ENCODE measurements at places on chromosomes 16 and 17.
A peak's percentile ranks its signal among the peaks of the same experiment; 100 is the strongest.

DNA sequence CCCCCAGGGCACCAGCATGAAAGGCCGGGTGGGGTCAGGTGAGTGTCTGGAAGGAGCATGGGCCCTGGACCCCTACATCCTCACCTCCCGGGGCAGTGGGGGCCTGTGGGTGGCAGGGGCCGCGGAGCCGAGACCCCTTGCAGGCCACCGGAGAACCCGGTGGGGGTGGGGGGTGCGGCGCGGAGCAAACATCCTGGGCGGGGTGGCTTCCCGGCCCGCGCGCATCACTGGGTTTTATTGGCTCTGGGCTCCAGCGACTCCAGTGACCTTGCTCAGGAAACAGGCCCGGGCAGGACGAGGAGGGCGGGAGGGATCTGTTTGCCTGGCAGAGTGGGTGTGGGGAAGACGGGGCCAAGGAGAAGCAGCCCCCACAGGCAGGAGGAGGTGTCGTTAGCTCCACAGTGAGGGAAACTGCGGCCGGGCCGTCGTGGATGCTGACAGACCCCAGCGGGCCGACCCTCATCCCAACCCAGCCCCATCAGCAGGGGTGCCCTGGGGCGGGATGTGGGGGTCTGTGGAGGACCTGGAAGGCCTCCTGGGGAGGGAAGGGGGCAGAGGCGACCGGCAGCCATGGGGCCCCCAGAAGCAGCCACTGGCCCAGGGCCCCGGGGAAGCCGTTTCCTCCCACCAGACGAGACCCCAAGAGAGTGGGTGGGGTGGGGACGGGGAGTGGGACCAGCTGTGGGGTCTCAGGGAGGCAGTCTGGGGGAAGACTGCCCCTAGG, 10.6 kb downstream of the SSTR5 start:
- no peak for DNase-seq

- no peak for DNase-seq
Measured at GRCh38 chr17:39538866-39539265, 68.9 kb downstream of the NEUROD2 start.

- DNase-seq = no peak
Measured at GRCh38 chr17:49734515-49735490, 27.0 kb upstream of the SLC35B1 start.

DNA sequence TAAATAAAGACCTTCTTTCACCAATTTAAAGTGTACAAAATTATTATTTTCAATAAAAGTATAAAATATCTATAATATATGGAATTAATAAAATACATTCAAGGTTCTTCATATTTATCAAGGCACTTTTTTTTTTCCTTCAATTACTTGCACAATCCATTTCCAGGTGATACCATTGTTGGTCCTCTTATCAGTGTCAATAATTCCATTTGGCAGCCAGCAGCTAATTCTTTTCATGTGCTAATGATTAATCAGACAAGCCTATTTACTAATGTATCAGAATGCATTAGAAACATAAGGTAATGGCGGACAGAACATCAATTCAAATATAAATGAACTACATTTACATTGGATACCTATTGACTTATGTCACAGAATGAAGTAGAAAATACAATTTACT, 622.2 kb downstream of the TOX3 start:
- no peak for DNase-seq

DNA sequence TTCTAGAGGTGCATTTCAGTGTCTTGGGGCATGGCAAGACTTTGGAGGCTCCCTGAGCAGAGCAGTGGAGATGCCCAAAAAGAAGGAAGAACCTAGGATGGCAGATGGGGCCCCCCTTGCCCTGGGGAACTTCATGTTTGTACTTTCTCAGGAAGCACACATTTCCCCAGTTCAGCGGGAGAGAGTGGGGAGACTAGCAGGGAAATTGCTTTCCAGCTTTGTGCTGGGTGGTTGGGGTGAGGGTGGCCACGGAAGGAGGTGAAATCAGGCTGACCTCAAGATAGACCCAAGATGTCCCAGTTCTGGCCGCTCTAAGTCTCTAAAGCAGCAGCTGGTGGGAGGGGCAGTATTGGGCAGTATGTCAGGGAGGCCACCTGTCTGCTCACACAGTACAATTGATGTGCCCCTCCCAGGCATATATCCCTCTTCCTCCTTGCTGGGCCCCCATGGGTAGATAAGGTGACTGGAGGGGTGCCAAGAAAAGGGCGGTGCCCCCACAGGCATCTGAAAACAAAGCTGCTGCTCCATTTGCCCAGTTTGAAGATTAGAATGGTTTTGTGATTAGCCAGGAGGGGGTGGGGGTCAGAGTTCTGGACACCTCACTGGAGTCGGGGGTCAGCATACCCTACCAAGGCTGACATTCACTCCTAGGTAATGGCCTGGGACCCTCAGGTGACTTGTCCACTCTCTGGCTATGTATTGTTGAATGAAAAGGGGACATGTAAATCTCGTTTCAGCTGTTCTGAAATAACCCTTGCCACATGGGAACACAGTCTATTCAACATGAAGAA, 17.1 kb upstream of the NAGLU start:
- no peak for DNase-seq

GRCh38 chr17:68595986-68596385, 5.2 kb downstream of the FAM20A start:
- DNase-seq = no peak

DNA sequence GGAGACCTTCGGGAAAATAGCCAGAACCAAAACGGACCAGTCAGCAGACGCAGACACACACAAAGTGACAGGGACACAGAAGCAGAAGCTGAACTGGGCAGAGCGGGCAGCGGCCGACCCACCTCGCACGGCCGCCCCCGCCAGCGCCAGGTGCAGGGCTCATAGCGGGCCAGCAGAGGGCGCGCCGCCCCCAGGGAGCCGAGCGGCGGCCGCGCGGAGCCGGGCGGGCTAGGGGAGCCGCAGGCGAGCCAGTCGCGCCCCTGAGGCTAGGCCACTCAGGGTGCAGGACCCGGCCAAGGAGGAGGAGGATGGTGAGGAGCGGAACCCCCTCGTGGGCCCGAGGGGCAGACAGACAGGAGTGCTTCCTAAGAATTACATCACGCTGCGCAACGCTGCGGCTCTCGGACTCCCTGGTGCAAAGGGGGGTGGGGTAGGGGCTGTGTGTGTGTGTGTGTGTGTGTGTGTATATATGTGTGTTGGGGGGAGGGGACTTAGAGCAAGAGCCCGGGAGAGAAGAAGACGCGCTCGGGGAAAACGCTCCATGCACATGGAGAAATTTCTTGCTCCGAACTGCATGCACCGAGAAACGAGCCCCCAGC, 913 bp upstream of the NOG start:
- peak; percentile 65 for DNase-seq

DNA sequence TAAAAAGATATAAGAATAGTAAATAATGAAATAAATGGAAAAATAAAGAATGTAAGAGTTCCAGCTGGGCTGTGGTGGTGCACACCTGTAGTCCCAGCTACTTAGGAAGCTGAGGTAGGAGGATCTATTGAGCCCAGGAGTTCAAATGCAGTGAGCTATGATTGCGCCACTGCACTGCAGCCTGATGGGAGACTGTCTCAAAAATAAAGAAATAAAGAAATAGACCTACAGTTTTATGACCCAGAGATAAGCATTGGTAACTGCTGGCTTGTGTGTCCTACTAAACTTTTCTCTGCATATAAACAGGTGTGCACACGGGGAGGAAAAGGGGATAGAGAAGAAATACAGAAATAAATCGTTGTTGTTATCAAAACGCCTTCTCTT, 7.8 kb upstream of the PDP2 start:
- no peak for DNase-seq
